ENCODE measurements at places on chromosomes 5 and 9.

GRCh38 chr5:82942083-82942881, 134.9 kb downstream of the TMEM167A start:
- no peak for DNase-seq

- no peak for DNase-seq
Observed at GRCh38 chr5:96340357-96340756, 92.7 kb downstream of the PCSK1 start.

DNA sequence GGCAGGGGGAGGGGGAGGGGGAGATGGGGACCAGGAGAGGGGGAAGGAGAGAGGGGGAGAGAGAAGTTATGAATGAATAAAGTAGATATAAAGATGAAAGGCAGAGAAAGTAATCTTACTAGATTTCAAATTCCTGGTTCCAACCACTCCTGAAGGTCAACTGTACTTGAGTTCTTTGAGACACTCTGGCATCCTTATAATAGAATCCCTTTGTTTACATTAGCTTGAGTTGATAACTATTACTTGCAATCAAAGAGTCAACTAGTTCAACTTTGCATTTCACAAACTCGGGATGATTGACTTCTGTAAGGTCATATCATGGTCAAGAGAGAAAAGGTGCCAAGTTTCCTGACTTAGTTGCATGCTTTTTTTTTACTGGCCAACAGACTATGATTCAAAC, 42.2 kb downstream of the BAAT start:
- DNase-seq = no peak

DNA sequence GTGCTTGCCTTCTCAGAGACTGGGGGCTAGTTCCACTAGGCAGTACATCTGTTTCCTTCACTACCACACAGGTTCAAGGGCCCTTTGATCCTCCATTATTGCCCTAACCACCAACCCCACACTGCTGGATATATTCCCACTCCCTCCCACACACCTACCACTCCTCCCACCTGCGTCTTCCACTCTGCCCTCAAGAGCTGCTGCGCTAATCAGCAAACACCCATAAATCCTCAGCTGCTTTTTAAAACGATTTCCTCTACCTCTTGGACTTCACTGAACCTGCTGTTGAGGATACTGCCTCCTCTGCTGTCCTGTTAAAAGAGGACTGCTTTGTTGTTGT, 120.9 kb downstream of the MAPKAP1 start:
- no peak for DNase-seq

DNA sequence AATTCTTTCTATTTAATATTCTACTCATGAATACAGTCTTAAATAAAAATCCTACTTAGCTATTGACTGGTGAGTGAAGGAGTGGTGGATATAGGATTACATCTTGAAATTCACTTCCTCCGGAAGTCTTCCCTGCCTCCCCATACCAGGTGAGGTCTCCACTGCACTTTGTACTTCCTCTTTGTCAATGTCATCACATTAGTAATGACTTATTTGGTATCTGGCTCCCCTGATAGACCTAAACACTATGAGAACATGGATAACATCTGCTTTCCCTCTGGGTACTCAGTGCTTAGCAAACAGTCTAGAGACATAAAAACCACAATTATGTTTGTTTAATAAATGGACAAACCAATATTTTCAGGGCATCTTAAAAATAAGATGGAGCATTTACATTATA, 532.1 kb downstream of the PDE4D start:
- no peak for DNase-seq

DNA sequence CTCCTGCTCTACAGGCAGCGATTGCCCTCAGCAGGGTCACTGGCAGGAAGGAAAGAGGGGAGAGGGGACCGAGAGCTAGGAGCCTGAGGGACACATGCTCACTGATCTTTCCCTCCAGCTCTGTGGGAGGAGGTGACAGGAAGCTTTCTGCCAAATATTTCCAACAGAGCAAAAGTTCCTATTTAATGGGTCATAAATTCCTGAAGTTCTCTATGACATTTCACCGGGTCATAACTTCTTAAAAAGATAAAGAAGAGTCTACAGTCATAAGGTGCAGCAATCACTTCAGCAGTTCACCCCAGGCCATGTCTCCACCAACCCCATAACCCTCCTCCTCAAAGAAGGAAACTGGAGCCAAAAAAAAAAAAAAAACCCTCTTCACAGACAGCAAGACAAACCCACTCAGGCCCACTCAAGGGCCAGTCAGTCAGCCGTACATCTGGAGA, 481.1 kb downstream of the NR2F1-AS1 start:
- DNase-seq = no peak

- DNase-seq = no peak
Observed at GRCh38 chr5:6307304-6307703, 71.0 kb downstream of the MED10 start.

DNA sequence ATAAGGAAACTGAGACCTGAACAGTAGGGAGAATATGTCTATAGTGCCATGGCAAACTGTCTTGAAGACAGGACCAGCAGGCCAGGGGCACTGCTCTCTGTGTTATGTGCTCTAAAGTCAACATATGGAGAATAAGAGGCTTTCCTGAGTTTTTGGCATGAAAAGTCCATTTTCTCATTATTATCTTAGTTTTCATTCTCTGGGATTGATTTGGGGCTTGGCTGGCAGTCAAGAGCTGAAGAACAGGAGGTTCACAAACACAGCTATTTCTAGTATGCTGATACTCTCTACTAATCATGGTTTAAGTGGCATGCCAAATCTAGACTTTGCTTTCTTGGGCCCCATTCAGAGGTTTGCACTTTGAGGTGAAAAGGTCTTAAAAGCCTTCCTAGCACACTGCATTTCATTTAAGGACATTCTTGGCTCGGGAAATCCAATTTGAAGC, 404.4 kb downstream of the ZNF608 start:
- DNase-seq = no peak

- DNase-seq = peak; percentile 8
Observed at GRCh38 chr5:15495026-15495425, 5.0 kb upstream of the FBXL7 start.

DNA sequence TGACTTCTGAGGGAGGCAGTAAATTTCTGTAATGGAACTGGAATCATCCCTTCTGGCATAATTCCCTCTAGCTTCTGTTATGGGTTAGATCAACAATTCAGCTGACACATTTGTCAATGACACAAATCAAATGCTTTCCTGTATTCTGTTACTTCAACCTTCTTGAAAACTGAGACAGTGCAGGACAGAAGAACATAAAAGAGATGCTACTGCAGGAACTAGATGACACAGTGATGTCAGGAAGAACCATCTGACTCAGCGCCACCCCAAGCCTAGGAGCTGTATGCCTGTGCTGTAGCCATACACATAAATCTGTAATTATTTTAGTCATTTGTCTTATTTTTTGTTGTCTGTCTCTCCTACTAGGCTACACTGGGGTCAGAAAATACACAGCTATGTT, 18.2 kb upstream of the CEP120 start:
- DNase-seq = no peak

- DNase-seq = no peak
Observed at GRCh38 chr5:1288439-1289335, 6.2 kb downstream of the TERT start.

GRCh38 chr9:22041775-22042174, 32.7 kb upstream of the CDKN2B start:
- DNase-seq = no peak

- no peak for DNase-seq
Observed at GRCh38 chr5:172913117-172913850, 45.9 kb upstream of the RPL26L1 start.

- no peak for DNase-seq
Observed at GRCh38 chr5:34731435-34732232, 75.5 kb downstream of the RAI14 start.

DNA sequence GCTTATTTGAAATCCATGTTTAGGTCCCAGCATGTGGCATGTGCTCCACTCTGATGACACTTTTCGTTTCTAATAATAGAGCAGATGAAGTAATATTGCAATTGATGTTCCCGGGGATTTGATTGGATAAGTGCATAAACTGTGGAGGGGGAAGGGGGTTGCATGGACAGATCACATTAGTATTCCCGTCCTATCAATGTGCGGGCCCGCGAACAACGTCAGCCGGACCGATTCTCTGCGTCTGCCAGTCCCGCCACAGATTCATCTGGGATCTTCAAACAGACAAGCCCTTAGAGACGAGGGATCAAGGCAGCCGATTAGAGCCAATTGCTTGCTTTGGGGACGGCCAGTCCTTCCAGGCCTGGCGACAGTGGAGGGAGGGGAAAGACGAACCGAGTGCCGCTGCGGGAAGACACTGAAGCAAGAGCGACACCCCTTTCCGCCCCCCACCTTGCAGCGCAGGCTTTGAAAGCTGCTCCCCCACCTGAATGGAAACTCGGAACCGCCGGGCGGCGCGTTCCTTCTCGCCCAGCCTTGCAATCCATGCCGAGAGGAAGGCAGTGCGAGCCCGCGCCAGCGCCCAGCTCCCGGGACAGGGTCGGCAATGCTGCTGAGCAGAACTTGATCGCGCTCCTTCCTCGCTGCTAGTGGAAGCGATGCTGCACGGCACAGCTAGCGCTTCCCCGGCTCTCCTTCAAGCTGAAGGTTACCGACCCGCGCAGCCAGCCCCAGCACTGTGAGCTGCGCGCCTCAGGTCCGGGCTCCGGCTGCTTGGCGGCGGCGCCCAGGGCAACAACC, at the start of gene RGS7BP:
Gene RGS7BP (plus strand): TSS at position 247 of the 798 bp plus-strand sequence. CDS start 610 bp downstream, outside the sequence.
- DNase-seq = peak; percentile 39

GRCh38 chr9:73880101-73880500, 617.0 kb upstream of the RORB start:
- no peak for DNase-seq

GRCh38 chr9:27835746-27836145, 262.5 kb upstream of the C9orf72 start:
- DNase-seq = no peak

DNA sequence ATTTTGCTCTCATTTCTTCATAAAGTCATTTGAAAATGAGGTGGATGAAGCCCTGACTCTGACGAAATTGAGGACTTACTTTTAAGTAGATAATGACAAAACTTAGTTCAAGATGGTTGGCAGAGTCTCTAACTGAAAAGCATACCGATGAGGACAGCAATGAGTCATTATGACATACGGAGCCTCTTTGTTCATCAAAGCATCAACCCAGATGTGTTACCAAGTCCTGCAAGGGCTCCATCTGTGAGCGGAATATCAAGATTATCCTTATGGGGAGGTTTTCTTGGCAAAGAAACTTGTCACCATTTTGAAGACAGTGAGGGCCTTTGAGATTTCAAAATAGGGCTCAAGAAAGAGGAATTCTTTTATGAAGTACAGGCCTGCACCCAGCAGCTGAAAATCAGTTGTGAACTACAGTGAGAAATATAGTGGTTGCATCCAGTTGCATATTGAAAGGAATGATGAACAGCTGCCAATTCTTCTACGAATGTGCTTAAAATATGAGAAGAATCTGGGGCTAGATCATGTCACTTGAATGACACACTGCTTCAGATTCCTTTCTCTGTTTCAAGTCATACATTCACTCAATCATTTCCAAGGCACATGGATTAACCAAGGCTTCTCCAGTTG, 86.6 kb upstream of the SLC24A2 start:
- DNase-seq = no peak

GRCh38 chr5:133389066-133389590, 223.2 kb downstream of the FSTL4 start:
- DNase-seq = no peak

DNA sequence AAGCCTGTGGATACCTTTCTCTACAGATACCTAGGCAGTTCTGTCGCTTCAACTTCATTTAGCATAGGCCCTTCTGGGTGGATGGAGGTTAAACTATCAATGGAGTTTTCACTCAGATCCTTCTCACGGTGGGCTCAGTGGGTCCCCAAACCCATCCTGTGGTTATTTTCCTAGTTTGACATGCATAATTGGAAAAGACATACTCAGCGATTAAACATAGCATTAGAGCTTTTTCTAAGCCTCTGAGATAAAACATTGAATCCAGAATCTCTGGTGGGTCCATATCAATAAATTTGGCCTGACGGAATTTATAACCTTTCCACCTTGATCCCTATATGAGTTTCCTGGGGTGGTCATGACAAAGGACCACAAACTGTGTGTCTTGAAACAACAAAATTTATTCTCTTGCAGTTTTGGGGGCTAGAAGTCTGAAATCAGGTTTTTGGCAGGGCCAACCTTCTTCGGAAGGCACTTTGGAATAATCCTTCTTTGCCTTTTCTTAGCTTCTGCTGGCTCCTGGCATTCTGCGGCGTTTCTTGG, 1.7 kb upstream of the OTULIN start:
- DNase-seq = no peak

Measured in HEK293T (cell line).